ENCODE measurements at places on chromosomes 6 and 20.

DNA sequence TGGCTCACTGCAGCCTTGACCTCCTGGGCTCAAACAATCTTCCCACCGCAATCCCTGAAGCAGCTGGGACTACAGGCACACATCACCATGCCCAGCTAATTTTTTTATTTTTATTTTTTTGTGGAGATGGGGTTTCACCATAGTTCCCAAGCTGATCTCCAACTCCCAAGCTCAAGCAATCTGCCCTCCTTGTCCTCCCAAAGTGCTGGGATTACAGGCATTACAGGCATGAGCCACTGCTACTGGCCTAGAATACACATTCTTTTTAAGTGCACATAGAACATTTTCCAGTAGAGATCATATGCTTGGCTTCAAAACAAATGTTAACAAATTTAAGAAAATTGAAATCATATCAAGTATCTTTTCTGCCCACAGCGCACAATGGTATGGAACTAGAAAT, 176.8 kb upstream of the MARCKS start:
- no peaks in the 10 kb centered on the region for H3K36me3 ChIP-seq
- no peak for DNase-seq
- no peaks in the 10 kb centered on the region for H3K27me3 ChIP-seq
- peaks cover 15% of the 10 kb centered on the region for H3K4me1 ChIP-seq
- no peak overlapping the region for H3K27ac ChIP-seq

DNA sequence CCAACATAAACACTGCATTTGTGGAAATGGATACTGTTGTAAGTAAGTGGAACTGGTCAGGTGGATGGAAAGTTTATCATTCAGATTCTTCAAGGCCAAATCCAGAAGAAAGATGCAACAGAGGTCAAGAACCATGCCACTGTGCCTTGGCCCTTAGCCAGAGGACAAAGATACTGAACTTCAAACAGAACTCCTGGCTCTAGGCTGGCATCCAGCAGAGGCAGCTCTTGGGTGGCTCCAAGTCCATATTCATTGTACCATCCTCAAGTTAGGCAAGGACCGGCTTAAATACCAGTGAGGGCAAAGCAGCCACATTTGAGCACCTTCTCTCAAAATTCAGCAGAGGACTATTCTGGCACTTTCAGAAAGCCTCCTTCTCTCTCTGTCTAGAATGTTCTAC, 53.2 kb downstream of the DNAAF9 start:
- no peak for DNase-seq
- no peaks in the 10 kb centered on the region for H3K36me3 ChIP-seq
- H3K27me3 ChIP-seq: no peaks in the 10 kb centered on the region
- no peak overlapping the region for H3K27ac ChIP-seq

- H3K27ac ChIP-seq: no peak overlapping the region
- DNase-seq: no peak
- H3K4me3 ChIP-seq: no peak overlapping the region
- no peaks in the 10 kb centered on the region for H3K36me3 ChIP-seq
Observed at GRCh38 chr6:90362318-90362717, 65.7 kb upstream of the BACH2 start.

GRCh38 chr6:33508935-33509926, 54.9 kb downstream of the ZBTB9 start:
- peak overlapping the region; percentile 49 for H3K27ac ChIP-seq
- peaks cover 24% of the 10 kb centered on the region for H3K27me3 ChIP-seq
- peaks cover 11% of the 10 kb centered on the region for H3K4me1 ChIP-seq
- DNase-seq: no peak
- no peak overlapping the region for H3K4me3 ChIP-seq

GRCh38 chr20:62584671-62585460, 57.4 kb upstream of the SLCO4A1 start:
- H3K27ac ChIP-seq: peak overlapping the region; percentile 80
- peaks cover 10% of the 10 kb centered on the region for H3K4me1 ChIP-seq
- H3K4me3 ChIP-seq: no peak overlapping the region
- no peak for DNase-seq
- no peaks in the 10 kb centered on the region for H3K36me3 ChIP-seq
- peaks cover 48% of the 10 kb centered on the region for H3K27me3 ChIP-seq

GRCh38 chr20:25233016-25233772, 14.7 kb upstream of the PYGB start:
- no peak for DNase-seq
- peaks cover 12% of the 10 kb centered on the region for H3K4me1 ChIP-seq
- H3K36me3 ChIP-seq: no peaks in the 10 kb centered on the region

- H3K4me3 ChIP-seq: no peak overlapping the region
- no peak for DNase-seq
- peaks cover 6% of the 10 kb centered on the region for H3K36me3 ChIP-seq
- H3K4me1 ChIP-seq: peaks cover 22% of the 10 kb centered on the region
- H3K27ac ChIP-seq: no peak overlapping the region
Observed at GRCh38 chr6:34140075-34140474, 5.8 kb downstream of the GRM4 start.
